CD4-positive, alpha-beta memory T cell (primary cell): ENCODE measurements at places on chromosomes 1 and 21.
A peak's percentile ranks its signal among the peaks of the same experiment; 100 is the strongest.

DNA sequence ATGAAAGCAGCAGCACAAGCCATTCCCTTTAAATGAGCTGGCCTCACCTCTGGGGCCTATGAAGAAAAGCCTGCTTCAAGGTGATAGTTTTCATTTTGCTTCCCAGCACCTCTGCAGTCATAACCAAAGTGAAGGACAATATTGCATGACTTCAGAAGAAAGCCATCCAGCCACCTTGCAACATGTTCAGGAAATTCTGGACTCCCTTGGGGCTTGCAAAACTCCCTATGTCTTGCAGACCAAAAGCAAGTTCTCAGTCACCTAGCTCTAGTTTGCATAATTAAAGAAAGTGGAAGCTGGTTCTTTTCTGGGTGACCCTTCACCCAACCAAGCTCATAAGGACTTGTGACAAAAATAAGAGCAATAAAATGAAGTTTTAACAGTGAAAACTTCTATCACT is 87.6 kb downstream of the GFI1 start:
- DNase-seq = no peak

GRCh38 chr21:31786164-31786920 is 54.4 kb upstream of the SCAF4 start:
- no peak for DNase-seq

- peak; percentile 43 for DNase-seq
Observed at GRCh38 chr1:179121159-179121938, 39.5 kb downstream of the TOR3A start.

DNA sequence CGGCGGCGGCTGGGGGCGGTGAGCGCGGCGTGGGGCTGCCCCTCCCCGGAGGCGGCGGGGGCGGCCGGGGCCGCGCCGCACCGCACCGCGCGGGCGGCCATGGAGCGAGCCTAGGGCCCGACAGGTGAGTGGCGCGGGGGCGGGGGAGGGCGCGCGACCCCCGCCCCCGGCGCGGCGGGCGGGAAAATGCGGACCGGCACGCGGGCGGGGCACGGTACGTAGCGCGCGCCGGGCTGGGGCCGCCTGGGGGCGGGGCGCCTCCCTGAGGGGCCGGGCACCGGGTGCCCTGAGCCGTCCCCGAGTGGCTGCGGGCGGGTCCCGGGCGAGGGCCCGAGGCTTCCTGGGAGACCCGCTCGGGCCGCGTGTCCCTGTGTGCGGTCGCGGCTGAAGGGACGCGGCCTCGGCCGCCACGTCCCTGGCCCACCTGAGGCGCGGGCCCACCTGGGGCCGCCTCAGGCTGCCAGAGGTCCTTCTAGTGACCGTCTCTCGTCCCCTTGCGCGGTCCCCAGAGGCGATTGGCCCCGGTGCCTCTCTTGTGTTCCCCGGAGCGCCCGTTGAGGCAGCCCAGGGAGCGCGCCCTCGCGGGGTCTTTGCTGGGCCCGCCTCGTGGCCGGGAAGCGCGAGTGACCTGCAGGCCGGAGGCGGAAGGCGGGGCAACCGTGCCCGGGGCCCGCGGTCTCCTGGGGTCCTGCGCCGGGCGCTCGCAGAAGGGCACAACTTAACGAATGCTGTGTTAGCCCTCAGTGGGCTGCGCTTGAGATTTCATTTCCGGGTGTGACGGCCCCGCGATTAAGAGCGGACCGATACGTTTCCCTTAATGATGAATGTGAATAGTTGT is 500 bp downstream of the FAM20B start:
- peak; percentile 72 for DNase-seq

- DNase-seq = no peak
Observed at GRCh38 chr1:43729816-43730463, 22.6 kb downstream of the ST3GAL3 start.

- no peak for DNase-seq
Observed at GRCh38 chr1:14873677-14874076, 275.2 kb downstream of the KAZN start.

- no peak for DNase-seq
Observed at GRCh38 chr1:156862997-156863599, 2.4 kb downstream of the NTRK1 start.
